ENCODE measurements at places on chromosomes 11 and 22. TPM values are rescaled to one million over a fixed set of nuclear protein-coding genes. Genes with fewer than 3 reads are reported as not detected.
A peak's percentile ranks its signal among the peaks of the same experiment; 100 is the strongest.

DNA sequence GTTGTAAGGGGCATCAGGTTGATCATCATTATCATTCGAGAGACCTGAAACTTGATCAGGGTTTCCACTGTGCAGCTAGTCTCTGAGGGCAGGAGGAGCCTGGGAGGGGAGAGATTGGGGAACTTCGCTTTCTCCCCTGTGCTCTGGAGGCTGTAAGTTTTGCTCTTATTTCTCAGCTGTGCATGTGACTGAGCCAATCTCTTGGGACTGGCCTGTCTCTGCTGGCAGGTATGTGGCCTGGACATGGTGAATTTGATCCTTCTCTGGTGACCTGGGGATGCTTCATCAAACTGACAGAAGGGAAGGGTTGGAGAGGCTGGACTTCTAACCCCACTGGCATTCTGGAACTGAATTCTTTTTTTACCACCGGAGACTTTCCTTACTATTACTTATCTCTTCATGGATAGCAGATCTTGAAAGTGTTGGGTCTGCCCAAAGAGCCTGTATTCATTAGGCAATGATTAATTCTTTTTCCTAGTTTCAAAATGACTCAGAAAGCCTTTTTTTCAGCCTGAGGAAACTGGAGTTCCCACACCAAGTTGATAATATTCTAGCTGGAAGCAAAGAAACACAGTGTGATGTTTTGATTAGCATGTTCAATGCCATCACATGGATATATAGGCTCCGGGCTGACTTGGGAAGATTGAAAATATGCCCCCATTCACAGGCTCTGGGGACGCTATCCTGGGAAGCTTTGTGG lies 36.5 kb downstream of the TSPAN18 start:
- peak; percentile 49 for DNase-seq

DNA sequence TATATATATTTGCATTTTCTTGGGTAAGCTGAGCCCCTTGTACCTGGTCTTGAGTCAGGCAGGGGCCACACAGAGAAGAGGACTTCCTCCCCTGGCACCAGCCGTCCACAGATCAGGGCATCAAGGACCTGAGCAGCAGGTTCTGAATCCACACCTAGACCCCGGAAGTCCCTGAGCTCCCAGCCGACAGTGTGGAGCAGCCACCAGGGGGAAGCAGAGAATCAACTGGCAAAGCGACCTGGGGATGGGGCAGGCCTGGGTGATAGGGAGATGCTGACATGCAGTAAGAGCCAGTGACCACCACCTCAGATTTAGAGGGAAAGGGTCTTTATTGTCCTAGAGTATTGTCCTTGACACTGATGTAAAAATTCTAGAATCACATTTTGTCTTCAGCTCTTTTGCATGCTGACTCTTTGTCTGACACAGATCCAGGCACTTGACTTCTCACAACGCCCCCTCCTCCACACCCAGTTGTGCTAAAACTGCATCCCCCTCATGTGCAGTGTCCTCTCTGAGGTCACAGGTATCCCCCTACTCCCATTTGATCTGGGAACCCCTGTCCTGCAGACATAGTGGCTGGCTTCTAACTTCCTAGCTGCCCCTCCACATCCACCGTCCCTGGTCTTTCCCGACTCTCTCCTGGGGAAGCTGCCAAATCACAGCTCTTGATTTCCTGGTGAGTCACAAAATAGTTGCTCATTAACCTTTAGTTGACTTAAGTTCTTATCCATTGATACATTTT lies 109.3 kb downstream of the GGTLC2 start:
- DNase-seq = peak; percentile 21

- DNase-seq = no peak
These were observed 11.0 kb downstream of the RPL27A start for GRCh38 chr11:8693555-8693954.

DNA sequence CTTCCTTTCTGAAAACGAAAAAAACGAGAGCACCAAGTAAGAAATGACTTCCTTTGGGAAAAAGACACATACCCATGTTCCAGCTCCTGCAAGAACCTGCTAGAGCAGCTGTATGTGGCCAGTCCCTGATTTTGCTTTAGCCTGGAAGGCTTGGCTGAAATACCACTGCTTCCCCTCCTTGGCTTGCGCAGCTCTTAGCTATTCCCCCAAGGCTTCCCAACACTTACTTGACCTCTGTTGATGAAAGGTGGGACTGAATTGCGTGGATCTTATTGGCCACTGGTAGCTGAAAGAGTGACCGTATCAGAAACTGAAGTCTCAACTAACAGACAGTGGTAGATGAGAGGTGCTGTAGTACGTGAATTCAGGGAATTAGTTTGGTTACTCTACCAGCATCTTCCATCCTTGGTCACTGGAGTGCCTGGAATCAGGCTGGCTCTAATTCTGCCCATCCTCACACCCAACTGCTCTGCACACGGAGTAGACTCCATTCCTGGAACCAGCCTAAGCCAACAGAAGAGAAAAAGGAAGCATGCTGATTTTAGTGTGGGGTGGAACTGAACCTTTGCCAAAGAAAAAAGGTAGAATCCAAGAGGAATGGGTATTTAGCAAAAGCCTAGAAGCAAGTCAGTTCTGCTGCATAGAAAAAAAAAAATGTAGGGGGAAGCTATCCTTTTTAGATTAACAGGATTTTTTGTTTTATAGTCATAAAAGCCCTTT lies 73.8 kb upstream of the CRTAM start:
- no peak for DNase-seq

The GLB1L3 gene
- not detected for total RNA-seq

DNA sequence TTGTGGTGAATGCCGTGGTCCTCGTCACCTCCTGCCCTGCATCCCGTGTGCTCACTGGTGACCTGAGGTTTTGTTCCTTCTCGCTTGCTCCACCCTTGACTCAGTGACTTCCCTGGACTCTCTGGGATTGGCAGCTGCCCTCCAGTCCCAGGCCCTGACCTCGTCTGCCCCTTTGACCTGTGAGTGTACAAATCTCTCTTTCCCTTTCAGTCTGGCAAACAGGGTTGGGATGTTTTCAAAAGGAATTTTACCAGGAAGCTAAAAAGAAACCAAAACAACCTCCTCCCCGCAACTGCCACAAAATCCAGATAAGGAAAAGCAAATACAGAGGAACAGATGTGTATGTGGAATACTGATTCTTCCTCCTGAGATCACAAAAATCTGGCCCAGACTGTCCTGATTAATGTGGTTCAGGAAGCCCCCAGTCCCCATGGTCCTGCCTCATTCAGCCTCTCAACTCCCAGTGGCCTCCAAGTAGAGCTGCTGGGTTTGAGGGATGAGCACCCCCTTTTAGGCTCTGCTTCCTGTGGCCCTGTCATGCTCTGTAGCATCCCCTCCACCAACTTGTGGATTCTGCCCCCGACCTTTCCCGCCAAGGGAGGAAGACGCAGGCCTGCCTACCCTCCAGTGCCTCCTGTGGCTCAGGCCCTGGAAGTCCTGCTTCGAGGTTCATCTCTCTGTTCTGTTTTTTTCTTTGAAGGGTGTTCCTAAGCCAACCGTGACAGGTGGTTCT lies 15.2 kb downstream of the ROBO4 start:
- no peak for DNase-seq

The FOLR2 gene
- not detected for total RNA-seq

The OR8D1 gene
- total RNA-seq = not detected

DNA sequence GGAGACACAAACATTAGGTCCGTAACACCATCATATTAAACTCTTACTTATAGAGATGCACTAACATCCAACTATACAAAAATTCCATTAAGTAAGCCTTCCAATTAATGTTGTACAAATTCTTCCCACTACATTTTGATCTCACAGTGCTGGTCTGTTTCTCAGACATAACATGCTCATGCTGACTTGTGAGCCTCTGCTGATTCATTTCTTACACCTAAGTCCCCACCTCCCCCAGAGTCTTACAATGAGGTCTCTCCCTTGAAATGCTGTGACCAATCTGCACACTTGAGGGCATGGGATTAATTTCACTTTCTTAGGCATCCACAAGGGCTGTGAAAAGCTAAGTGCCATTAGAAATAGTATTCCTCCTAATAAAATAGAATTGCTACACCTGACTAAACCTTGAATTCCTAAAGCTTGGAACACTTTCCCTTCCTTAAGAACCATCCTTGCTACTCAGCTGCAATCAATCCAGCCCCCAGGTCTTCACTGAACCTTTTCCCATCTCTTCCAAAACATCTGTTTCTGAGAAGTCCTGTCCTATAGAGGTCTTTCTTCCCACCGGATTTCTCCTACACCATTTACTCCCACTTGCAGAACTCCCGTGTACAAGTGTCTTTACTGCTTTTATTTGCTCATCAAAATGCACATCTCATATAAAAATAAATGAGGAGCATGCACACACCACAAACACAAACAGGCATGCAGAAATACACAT lies 2.0 kb downstream of the HBG1 start:
- peak; percentile 23 for DNase-seq

DNA sequence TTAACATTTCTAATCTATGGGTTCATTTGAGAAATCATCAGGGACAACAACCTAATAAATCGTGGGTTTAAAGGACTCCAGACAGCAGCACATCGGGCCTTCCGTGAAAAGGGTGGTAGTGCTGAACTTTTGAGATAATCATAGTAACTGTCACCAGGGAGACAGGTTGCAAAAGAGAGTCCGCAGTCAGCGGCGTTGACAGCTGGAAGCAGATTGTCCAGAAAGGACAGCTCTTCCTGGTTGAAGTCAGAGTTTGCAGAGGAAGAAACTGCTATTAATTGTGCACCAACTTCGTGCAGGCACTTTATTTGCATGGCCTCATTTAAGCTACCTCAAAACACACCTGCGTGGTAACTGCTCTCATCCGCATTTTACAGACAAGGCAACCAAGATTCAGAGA lies 20.5 kb upstream of the ISX start:
- DNase-seq = no peak

GRCh38 chr11:5280582-5281102 lies 10.9 kb upstream of the HBE1 start:
- DNase-seq = peak; percentile 100

GRCh38 chr11:121153472-121153871 lies 52.4 kb downstream of the TECTA start:
- DNase-seq = no peak

- peak; percentile 64 for DNase-seq
These were observed 2.9 kb downstream of the FAM111A start for GRCh38 chr11:59145534-59145933.

DNA sequence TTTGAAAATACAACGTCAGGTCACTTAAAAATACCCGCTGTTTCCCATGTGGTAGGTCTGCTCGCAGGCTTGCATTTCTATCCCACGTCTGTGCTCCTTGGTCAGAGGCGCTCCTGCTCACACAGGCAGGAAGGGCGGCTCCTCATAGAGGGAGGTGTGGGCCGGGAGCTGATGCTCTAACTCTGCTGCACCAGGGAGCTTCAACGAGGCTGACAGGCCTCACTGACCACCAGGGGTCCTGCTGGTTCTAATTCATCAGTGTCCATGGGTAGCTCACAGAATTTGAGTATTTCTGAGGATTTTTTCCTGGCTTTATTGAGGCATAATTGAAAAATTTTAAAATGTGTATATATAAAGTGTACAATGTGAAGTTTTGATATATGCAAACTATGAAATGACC lies 68.5 kb downstream of the PIWIL3 start:
- DNase-seq = no peak

GRCh38 chr11:66676931-66677598 lies 622 bp downstream of the RBM4B start:
- peak; percentile 13 for DNase-seq

DNA sequence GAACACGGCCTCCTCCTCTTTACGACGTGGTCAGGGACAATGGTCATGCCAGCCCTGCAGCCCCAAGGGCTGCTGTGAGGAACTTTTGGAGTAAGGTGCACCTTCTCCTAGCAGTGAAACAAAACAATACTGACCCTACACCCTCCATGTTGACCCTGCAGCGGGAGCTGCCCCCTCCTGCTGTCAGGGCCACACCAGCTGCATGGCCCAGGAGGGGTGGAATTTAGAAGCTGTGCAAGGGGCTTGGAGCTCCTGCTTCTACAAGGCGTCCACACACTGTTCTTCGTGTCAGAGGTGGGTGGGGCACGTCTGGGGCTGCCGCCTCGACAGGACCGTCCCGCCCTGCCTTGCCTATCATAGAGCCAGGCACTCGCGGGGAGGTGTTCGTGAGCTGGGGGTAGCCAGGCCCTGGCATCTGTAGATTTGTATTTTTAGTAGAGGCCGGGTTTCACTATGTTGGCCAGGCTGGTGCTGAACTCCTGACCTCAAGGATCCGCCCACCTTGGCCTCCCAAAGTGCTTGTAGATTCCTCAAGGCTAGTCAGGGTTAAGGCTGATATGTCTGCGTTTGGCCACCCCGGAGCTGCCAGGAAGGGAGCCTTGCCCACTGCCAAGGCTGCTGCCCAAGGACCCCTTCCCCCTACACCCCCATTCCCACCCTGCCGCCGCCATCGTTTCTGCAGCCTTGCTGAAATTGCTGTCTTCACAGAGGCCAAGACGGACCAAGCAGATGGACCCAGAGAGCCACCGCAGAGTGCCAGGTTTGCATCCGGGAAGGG lies 15.9 kb downstream of the INCENP start:
- DNase-seq = no peak

The OR4D5 gene
- not detected for total RNA-seq

DNA sequence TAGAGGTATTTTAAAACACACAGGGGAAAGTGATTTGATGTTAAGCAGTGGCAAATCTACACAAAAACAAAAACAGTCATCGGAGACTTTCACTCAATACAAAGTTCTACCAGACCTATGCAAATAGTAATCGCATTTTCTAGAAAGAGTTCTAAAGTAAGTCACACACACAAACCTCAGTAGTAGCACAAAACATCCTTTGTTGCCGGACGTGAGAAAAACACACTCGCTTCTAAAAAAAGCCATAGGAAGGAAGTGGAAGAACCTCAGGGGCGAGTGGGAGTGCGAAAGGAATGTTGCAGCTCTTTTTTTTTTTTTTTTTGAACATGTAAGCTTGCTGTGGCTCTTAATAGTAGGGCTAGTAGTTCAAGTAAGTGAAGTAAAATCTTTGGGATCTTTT lies 88.9 kb downstream of the MAML2 start:
- peak; percentile 75 for DNase-seq

DNA sequence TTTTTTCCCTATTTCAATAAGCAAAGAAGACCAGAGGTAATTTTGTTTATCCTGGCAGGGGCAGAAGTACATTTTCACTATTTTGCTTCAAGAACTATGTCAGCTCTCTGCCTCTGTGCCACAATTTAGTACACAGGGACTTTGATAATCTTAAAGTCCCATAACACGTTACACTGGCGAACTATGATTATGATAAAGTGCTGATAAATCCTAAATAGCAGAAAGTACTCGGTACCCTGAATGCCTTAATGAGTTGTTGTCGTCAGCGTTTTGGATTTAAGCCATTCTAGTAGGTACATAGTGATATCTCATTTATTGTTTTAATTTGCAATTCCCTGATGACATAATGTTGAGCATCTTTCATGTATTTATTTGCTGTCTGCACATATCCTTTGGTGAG lies 16.6 kb upstream of the PHOX2A start:
- no peak for DNase-seq

GRCh38 chr11:75907906-75908527 lies 93.0 kb downstream of the UVRAG start:
- DNase-seq = no peak

The MTNR1B gene
- not detected for total RNA-seq
